ENCODE measurements at places on chromosomes 5 and 9.

DNA sequence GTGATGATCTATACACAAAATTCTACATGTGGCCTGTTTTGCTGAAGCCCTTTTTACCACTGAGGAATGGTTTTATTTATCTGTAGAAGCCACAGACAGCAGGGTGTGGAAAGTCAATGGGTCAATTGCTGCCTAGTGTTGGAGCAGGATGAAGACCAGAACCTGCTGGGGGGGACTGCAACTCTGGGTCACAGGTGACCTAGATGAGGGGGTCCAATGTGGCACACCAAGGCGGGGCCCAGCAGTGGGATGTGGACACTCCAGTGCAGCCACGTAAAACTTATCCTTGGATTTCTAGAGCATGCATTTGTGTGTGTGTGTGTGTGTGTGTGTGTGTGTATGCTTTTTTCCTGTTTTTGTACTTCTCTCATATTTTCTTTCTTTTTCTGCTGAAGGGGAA lies 147.5 kb upstream of the PHYKPL start:
- no peak for DNase-seq

DNA sequence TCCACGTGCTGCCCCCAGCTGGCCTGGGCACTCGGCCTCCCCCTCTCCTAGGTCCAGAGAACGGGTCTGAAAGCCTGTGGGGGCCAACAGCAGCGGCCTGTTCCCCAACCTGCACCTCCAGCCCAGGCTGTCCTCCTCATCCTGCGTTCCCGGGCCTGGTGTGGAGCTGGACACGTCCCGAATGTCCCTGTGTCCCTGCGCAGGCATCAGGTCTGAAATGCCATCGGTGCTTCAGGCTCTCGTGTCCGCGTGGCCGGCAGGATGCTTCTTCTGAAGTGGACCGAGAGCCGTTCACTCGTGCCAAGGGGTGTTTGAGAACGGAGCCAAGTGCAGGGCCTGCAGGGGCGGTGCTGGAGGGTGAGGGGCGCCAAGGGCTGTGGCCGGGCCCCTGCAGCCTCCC lies 24.7 kb upstream of the UBAC1 start:
- no peak for DNase-seq

- no peak for DNase-seq
Measured at GRCh38 chr5:66356011-66356565, 212.0 kb downstream of the SREK1 start.

DNA sequence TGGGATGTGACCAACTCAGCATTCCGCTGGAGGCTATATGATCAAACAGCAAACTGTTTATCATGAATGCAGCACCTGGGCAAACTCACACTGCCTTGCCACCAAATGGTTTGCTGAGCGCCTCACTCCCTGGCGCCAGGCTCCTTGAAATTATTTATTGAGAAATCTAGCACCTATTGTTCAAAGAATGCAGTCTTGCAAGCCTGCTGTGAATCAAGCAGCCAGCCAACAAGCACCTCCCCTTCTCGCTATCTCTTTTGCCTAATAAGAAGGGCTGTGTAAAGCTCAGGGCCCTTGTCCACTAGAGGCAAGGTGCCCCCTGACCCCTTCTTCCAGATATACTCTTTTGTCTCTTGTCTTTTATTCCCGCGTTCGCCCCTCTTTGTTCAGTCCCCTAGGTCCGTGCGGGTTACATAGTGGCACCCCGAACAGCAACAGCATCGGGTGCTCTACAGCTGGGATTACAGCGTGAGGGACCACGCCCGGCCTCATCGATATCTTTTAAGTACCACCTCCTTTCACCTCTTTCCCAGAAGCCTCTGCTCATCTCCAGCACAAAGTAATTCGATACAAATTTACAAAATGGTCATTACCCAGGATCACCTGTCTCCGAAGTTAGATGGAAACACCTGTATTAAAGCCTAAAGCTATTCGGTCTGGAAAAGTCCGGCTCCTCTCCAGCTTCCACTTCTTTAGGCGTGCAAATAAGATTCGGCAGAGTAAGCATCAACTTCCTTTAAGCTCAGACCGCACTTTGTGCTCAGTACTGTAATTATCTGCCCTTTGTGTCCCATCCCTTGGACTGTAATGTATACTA lies 896 bp downstream of the RIGI start:
- DNase-seq = peak; percentile 21

DNA sequence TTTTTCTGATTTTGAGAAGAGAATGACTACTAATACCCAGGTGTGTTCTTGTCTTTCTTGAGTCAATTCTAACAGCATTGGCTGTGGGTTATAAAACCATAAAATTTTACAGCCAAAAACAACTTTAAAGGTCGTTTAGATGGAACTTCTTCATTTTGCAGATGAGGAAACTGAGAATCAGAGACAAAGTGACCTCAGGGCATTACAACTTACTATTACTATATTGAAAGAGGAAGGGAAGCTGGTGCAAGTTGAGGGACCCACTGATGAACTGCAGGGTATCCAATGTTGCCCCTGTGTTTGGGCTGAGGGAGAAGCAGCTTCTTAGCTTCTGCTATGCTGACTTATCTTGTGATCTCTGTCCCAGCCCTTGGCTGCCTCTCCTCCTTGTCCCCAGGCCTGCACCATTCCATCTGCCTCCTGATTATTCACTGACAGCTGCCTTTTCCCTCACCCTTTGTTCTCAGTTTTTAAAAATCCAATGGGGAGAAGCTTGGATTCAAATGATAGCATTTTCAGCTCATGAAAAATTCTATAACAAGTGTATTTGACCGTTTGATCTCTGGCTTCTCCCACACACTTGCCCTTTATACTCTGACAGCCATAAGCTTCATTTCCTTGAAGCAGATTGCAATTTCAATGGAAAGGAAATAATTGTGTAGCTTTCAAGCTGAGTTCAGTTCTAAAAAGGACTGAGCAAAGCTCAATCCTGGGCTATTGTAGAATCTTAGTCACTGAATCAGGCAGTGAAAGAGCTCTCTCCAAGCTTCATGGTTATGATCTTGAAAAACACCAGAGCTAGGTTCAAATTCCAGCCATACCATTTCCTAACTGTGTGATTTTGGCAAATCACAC lies 68.5 kb downstream of the TMC1 start:
- no peak for DNase-seq

DNA sequence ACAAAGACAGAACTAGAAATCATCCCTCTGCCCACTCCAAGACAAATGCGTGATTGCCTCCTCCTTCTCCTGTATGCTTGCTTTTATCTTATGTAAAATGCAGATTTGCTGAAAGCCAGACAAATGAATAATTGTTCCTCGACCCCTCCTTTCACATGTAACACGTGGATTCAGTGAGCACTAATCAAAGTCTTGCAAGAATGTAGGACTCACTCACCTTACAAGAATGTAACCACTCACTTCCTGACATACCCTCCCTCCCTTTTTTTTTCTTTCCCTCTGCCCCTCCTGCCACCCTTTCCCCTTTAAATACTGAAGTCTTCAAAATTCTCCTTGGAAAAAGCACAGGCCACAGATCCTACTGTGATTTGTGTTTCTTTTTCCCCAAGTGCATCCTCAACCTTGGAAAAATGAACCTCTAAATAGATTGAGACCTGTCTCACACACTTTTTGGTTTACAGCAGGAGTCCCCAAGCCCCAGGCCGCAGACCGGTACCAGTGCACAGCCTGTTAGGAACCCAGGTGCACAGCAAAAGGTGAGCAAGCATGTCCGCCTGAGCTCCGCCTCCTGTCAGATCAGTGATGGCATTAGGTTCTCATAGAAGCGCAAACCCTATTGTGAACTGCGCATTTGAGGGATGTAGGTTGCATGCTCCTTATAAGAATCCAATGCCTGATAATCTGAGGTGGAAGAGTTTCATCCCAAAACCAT lies 29.4 kb upstream of the HSD17B3 start:
- no peak for DNase-seq

GRCh38 chr9:91856419-91856818 lies 93.6 kb downstream of the ROR2 start:
- no peak for DNase-seq

- no peak for DNase-seq
Measured at GRCh38 chr9:104564358-104564757, 4.6 kb upstream of the OR13C8 start.

DNA sequence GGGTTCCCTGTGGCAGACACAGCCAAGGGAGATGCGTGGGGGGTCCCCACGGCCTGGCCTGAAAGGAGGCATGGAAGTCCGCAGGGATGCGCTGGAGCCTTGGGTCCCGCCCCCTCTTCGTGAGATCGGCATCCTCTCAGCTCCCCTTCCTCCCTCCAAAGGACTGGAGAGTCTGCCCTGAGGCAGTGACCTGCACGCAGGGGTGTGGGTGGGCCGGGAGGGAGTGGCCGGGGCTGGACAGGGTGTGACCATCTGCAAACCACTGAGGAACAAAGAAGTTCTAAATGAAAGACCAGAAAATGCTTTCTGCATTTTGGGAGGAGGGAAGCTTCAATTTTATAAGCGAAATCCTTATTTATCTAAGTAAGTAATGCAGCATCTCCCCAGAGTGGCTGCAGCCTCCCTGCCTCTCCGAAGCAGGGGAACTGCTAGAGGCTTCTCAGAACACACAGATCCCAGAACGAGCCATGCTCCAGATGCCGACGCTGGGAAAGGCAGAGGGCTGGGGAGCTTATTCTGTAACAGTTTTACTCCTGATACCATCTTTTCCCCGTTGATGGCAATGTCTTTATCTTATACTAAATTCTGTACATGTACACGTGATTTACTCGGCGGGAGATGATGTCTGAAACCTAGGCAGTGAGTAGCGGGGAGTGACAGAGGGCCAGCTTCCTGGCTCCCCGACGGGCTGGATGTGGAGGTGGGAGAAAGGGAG lies 221.7 kb downstream of the FANCC start:
- no peak for DNase-seq

DNA sequence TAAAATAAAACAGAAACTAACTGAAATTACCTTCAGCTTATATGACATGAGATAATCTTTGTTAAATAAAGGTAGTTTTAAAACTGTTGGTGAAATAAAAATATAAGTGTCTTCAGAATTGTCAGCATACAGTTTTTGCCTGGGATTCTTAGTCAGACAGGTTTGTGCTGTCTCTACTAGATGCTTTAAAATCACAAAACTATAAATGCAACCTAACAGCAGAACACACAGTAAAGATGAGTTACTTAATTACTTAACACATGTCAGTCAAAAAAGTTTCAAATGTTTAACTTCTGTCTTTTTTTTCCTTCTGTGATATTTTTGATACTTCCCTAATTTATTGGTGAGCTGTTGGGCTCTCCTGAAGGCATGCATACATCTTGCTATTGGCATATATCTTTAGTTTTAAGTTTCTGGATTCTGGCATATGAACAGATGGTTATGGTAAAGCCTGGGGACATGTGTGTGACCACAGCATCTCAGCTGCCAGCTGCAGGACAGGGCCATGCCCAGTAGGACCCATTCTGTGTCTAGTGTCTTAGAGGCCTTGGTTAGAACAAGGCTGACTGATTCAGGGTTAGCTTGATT lies 231.1 kb upstream of the NUDT12 start:
- DNase-seq = no peak

GRCh38 chr9:123741214-123741613 lies 188.7 kb downstream of the DENND1A start:
- DNase-seq = no peak

DNA sequence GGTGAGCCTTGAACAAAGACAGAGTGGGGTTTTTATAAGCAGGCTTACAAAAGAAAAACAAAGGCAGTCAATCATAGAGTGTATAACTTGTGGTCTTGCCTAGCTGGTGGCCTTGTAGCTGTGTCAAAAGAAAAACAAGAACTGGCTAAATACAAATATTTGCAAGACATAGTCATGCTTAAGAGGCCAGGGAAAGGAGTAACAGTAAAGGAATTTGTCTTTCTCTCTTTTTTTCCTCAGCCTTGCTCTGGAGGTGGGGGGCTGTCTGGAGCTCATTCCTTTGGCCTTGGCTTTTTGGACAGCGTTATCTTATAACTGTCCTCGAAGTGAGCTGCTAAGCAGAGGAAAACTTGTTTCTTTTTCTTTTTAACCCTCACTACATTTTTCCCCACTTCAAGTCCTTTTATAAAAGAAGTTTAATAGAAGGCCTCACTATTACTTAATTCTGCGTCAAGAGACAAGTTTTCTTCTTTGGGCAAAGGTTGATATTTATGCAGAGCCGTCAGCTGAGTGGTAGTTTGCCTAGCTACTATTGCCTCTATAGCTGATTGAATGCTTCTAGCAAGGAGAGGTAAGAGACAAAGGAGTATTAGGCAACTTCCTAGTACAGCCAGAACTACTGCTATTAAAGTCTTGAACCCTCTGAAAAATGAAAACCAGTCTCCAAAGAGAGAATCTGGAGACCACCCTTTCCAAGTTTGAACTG lies 14.3 kb downstream of the CEL start:
- no peak for DNase-seq

DNA sequence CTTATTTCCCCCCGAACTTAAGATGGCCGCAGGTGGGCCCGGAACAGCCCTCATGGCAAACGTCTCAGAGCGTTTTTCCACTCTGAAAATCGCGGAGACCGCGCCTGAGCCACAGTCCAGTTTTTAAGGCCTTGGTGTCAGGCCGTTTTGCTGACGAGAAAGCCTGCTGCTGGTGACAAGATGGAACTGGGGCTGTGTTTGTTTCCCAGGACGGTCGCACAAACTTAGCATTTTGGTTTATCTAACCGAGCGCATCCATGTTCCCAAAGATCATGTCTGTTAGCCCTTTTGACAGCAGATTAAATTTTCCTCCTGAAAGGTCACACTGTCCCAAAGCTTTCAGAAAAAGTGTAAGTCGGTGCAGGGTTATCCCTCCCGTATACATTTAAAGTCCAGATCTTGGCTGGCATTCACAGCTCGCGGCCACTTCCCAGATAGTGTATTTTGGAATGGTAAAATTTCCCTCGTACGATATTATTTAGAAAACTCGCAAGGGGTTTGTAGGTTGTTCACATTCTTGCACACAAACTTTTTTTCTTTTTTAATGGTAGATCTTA lies 812 bp downstream of the SREK1 start:
- DNase-seq = no peak

DNA sequence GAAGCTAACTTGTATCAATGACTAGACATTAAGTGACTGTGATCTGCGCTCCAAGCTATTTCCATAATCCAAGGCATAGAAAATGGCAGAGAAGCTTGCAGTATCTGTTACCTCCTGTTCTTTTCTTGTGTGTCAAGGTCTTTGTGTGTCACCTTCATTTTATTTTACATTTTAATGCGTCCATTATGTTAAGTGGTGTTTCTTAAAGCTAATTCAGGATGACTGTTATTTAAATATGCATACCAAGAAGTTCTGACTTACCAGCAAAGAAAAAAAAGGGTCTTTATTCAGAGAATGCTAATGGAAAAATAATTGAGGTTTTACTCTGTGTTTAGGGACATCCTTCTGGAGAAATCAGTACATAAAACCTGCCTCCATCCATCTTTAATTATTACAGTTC lies 52.3 kb downstream of the STK32A start:
- no peak for DNase-seq

Measured in activated naive CD4-positive, alpha-beta T cell treated with anti-CD3 and anti-CD28 coated beads, Interleukin-2, amount 50 U/mL, for 16 hours (primary cell).